ENCODE measurements at places on chromosomes 12 and 14.
A peak's percentile ranks its signal among the peaks of the same experiment; 100 is the strongest.

DNA sequence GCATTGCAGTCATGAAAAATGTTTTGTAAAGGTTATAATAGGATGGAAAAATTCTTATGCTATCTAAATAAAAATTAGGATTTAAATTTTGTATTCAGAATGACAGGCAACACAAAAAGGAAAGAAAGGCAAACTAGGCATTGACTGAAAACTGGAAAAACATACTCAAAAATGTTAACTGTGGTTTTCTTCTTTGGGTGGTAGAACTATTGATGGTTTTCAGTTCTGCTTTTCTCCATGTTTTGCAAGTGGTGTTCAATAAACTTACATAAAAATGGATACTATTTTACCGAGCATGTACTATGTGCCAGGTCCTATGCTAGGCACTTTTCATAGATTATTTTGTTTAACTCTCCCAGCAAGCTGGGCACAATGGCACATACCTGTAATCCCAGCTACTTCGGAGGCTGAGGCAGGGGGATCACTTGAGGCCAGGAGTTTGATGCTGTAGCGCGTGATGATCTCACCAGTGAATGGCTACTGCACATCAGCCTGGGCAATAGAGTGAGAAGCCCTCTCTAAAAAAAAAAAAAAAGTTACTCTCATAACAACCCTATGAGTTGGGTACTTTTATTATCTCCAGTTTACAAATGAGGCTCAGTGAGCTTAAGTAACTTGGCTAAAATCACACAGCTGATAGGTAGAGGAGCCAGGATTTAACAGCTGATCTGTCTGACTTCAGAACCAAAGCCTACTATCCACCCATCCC lies 26.3 kb upstream of the TCP11L2 start:
- no peak for DNase-seq

- DNase-seq: no peak
Observed at GRCh38 chr12:89833337-89834252, 125.0 kb upstream of the ATP2B1 start.

DNA sequence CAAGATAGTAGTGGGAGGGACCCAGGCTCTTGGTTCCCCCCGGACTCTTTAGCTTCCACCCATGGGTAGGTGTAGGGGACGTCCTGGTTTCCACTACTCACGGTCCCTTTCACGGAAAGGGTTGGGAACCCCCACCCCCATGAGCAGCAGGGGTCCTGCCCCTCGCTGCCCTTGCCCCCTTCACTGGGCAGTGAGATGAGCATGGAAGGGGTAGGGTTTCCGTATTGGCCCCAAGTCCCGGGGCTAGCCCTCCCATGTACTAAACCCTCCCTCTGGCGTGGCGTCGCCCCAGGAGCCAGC lies 12.7 kb downstream of the AGAP2 start:
- no peak for DNase-seq

DNA sequence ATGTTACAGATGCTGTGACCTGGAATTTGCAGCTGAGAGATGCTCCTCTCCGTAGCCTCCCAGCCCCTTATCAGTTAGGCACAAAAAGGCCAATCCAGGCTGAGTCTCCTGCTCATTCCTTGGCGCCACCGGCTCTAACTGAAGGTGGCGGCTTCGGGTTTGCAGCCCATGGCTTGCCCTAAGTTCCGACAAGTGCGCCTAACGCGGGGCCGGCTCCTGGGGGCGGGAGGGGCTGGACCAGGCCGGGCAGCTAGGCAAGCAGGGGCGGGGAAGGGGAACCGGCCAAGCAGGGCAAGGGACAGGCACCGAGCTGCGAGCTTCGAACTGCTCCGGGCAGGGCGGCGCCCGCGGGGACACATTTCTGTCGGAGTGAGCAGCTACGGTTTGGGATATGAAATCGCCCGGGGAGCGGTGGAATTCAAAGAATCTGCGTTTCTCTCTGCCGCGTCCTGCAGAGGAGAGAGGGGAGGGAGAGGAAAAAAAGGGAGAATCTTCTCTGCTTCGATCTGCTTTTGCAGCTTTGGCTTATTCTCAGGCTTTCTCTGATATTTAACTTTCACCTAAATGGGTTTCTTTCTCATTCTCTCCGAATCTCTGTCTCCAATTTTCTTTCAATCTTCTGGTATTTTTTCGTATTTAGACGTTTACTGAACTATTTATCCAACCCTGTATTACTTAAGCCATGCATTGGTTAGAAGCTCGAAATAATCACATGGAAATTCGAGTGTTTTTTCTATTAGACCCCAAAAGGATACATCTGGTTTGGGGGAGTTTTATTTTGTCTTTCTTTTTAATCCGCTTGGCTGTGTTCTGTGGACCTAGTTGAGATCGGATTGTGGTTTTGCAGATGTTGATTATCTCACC lies 1.6 kb upstream of the HOXC12 start:
- no peak for DNase-seq

GRCh38 chr12:102459314-102459713 lies 21.0 kb downstream of the IGF1 start:
- DNase-seq: no peak

GRCh38 chr12:69298947-69299346 lies 49.2 kb upstream of the LYZ start:
- no peak for DNase-seq

DNA sequence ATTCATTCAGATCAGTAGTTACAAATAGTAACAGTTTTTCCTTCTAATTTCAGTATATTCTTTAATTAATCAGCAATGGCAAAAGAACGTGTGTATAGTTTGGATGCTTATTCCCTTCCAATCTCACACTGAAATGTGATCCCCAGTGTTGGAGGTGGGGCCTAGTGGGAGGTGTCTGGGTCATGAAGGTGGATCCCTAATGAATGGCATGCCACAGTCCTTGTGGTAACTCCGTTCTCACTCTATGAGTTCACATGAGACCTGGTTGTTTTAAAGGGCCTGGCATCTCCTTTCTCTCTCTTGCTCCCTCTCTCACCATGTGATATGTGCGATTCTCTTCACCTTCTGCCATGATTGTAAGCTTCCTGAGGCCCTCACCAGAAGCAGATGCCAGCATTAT lies 18.9 kb upstream of the SYNDIG1L start:
- DNase-seq: no peak

DNA sequence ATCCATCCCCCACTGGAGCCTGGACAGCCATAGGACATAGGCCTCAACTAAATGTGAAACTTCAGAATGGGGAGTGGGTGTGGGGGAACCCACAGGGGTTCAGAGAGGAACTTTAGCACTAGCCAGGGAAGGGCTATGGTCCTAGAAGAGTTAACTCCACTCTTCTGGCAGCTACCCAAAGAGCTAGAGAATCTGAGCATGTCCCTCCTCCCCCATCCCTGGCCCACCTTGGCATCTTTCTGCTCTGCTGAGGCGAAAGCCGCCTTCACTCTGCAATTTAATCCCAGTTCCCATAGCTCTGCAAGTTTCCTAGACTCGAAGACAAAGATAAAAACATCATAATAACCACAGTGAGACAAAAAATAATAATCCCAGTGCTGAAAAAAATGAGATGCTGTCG lies 214.7 kb upstream of the RTL1 start:
- DNase-seq: no peak

GRCh38 chr14:72104011-72104613 lies 171.9 kb downstream of the RGS6 start:
- no peak for DNase-seq

- DNase-seq: no peak
Observed at GRCh38 chr12:121804417-121805111, 755 bp downstream of the SETD1B start.

- DNase-seq: no peak
Observed at GRCh38 chr12:132218915-132219314, 74.7 kb downstream of the NOC4L start.

GRCh38 chr14:103001226-103001625 lies 56.1 kb downstream of the CDC42BPB start:
- DNase-seq: no peak

DNA sequence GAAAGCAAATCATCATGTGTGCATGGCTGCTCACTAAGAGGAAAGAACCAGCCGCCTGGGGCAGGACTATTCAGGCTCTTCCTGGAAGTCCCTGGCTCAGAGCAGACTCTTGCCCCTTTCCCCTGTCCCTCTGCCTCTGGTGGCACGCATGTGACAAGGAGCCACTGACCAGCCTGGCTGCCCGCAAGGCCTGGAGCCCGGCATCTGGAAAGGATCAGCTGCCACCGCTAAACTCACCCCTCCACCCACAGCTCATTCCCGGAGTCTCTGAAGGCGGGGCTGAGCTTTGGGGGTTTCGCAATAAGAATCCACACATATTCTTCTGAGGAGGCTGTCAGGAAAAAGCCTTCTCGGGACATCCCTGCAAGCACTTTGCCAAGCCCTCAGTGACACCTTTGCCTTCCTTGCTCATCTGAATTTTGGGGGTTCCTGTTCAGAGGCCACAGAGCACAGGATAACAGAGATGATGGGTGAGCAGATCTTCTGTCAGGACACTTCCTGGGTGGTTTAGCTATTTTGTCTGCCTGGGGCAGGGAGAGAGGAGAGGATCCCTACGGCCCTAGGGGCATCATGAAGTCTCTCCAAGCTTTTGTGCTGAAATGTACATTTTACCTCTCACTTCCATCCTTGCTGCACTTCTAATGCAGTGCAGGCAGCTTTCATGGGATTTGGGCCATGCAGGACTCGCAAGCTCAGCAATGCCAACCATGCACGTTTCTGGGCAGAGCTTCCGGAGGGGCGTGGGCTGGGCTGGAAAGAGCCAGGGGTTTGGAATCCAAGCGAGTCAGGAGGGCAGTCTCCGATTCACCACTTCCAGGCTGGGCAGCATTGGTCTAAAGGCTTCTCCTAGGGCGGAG lies 124.8 kb upstream of the MAP1LC3B2 start:
- no peak for DNase-seq

DNA sequence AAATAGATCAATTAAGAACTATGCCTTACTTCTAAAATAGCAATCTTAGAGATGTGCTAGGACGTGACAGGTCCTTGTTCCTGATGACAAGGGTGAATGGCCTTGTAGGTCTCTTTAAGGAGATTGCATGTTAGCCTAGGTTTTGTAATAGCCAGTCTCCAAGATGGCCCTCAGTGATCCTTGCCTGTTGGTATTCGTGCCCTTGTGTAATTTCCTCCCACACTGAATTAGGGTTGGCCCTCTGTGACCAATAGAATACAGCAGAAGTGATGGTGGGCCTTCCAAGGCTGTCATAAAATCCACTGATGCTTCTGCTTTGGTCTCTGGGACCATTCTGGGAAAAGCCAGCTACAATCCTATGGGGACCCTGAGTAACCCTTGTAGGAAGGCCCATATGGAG lies 38.2 kb upstream of the SNX6 start:
- DNase-seq: no peak

GRCh38 chr14:96584199-96584906 lies 82.2 kb downstream of the PAPOLA start:
- peak; percentile 58 for DNase-seq

- no peak for DNase-seq
Observed at GRCh38 chr12:121989276-121990113, 32.2 kb upstream of the BCL7A start.

- DNase-seq: peak; percentile 2
Observed at GRCh38 chr12:69151254-69151764, 88.1 kb upstream of the CPSF6 start.

DNA sequence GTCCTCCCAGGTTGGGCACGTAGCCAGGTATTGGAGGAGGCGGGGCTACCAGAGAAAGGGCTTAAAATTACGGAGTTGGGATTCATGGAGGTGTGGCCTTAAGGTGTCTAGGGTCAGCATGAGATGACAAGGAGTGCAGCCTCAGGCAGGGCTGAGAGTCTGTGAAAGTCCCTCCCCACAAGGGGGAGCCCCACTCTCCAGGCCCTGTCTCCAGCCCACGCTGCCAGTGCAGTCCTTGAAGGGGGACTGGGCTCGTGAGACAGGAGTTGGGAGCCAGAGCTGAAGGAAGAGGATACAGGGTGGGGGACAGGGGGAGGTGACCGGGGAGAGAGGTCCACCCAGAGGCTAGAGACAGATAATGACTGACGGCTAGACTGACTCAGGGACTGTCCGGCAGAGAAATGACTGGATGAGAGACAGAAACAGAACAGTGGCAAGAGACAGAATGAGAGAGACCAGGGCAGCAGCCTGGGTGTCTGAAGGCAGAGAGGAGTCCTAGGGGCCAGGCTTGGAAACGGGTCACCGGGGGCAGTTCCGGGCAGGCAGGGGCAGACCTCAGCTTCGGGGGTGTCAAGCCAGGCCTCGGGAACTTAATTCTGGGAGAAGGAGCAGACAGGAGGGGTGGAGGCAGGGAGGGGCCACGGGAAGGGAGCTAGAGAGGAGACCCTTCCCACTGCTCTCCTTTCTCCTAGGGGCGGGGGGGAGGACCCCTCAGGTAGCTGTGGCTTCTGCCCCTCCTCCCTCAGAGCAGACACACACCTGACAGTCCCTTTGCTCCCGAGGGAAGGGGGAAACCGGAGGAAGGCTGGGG lies 970 bp downstream of the CDH24 start:
- DNase-seq: no peak

DNA sequence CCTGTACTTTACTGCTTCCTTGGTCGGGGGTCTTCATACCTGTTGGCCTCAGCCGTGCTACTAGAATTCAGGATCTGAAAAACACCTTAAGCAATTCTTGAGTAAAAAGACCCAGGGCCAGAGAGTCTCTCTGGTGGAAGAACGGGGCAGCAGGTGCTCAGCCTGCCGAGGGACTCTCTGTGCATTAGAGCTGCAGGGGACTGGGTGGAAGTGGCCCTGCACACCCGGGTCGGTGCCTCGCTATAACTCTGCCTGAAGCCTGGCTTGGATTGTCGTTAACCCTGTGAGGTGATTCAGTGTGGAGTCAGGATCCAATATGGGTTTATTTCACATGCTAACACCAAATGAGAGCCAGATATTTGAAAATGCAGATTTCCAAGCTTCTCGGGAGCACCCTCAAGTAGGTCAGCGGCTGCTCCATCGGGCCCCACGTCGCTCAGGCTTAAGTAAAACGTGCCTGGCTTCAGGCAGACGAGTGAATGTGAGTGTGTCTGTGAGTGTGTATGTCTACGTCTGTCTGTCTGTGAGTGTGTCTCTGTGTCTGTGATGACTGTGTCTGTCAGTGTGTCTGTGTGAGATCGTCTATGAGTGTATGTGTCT lies 35.1 kb upstream of the C14orf180 start:
- no peak for DNase-seq

DNA sequence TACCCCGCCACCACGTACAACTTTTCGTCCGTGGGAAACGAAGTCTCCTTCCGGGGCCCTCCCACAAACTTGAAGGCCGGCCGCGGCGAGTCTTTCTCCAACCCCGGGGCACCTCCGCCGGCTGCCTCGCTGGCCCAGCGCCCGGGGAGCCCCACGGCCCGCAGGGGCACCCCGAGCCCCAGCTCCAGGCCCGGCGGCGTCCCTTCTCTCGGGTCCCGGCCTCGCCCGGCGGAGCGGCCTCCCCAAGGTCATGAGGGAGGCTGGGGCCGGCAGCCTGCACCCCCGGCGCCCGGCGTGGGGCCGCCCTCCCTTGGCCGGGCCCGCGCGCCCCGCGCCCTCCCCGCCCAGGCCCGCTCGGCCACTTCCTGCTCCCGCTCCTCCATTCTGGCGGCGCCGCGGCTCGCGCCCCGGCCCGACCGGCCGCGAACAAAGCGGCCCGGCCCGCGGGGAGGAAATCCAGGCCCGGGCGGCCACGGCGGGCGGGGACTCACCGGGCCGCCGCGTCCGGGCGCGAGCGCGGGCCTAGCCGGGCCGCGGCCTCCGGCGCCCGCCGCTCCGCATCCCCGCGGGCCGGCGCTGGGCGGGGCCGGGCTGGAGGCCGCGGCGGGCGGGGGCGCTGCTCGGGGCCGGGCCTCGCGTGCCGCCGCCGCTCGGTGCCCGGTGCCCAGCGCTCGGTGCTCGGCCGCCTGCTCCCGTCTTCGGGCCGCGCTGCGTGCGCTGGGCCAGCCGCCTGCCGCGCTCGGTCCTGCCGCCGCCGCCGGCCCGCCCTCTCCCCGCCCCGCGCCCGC lies at the start of gene AKT1:
AKT1 (minus strand) TSS at position 756 of the 788 bp plus-strand sequence. CDS start 3,105 bp downstream, outside the sequence.
- DNase-seq: no peak

All from NCI-H526 treated with DMSO at 0.1 percent for 48 hours (cell line).